GM18507 (cell line): ENCODE measurements at places on chromosomes 4 and X.

DNA sequence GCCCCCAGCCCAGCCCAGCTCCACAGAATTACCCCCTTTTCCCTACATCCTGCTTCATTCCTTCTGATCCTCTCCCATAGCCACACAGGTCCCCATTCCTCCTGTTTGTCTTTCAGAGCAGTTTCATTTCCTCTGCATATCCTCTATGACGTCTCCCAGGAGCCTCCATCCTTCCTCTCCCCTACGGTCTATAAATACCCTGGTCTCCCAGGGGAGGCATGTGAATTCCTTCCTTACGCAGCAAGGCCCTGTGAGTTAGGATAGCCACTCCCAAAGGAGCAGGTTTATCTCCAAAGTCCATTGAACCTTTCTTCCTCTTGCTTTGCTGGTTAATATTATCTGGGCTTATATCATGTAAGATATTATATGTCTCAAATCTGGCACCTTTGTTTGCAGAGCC is 8.4 kb upstream of the APLN start:
- no peak for DNase-seq

GRCh38 chr4:109764789-109765402 is 35.0 kb upstream of the PLA2G12A start:
- no peak for DNase-seq

GRCh38 chr4:12658146-12658545 is 826.0 kb downstream of the RAB28 start:
- no peak for DNase-seq

GRCh38 chr4:92651536-92651935 is 347.8 kb downstream of the GRID2 start:
- no peak for DNase-seq

- DNase-seq: no peak
These were observed 30.2 kb downstream of the RBBP7 start for GRCh38 chrX:16839852-16840460.

GRCh38 chr4:48974979-48975640 is 11.0 kb upstream of the CWH43 start:
- DNase-seq: no peak

- no peak for DNase-seq
These were observed 92.2 kb downstream of the MID1IP1 start for GRCh38 chrX:38893441-38893840.

DNA sequence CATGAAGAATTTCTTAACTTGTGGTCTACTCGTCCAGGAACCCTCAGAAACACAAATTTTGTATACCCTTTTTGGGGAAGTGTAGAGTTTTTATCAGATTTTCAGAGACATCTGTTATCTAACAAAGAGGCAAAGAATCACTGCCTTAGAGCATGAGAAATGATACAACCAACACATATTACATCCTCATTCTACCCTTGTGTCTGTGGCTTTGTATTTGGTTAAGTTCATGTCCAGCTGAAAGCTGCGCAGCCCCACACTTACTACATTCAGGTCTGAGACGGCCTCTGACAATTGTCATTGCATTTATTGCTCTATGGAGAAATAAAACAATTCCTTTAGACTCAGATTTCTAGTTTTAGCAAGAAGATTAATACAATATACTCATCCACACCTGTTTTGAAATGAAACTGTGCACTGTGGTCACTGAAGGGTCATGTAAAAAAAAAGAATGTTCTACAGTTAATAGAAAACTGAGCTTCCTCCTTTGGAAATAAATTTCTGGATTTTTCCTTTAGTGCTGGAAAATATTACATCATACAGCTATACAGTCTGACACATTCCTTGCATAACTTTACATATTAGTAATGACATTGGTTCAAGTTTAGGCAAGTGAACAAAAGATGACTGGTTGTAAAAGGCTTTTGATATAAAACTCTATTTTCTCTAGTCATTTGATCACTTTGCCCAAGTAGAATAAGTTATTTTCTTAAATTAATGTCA is 39.8 kb downstream of the GLRB start:
- DNase-seq: no peak

- peak; percentile 33 for DNase-seq
These were observed 734 bp upstream of the GALNT7 start for GRCh38 chr4:173167758-173168395.

- DNase-seq: no peak
These were observed 263.3 kb upstream of the CLNK start for GRCh38 chr4:10947898-10948297.

GRCh38 chr4:80201252-80202151 is 4.2 kb downstream of the PRDM8 start:
- DNase-seq: no peak

DNA sequence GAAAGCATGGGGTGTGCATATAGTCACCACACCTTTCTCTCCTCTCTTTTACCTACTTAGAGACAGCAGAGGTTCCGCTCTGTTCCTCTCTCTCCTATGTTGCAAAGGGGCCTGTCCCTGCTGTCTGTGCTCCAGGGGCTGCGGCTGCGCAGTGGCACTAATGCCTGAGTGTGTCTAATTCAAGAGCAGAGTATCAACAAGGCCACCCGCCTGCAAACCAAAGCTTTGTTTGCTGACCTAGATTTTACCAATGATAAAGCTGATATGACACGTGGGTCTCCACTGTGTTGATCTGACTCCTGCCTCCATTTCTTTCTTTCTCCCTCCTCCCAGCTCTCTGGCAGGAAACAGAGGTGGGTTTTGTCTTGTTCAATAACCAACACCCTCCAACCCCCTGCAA is 74.9 kb downstream of the NSG1 start:
- no peak for DNase-seq

- no peak for DNase-seq
These were observed 42.4 kb upstream of the PABPC4L start for GRCh38 chr4:134243742-134244713.

DNA sequence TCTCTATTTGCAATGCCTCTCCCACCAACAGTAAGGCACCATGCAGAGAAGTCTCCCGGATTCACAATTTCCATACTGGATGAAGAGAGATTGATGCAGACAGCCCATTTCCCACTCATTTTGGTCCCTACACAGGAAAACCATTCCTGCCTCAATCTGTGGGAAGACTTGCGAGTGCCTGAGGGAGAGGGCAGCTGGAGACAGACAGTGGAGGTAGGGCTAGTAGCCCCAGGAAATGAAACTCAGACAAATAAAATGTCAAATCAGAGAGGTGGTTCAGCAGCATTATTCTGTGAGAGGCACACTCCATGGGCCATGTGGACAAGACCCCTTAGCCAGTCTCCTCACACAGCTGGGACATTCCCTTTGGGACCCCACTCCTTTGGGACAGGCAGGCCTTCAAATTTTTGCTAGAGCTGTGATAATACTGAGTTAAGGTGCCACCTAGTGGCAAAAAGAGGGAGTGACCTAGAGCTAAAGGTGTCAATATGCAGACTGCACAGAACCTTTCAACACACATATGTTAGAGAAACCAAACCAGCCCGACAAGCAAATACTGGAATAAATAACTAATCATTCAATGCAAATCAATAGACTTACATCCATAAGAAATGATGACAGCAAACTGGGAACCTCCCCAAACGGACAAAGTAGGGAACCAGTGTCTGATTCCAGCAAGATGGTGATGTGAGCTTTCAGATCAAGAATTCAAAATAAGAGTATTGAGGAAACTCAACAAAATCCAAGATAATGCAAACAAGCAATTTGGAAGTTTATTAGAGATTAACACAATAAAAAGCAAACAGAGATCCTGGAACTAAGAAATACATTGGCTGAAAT is 1865.3 kb upstream of the AGA start:
- DNase-seq: no peak

GRCh38 chr4:77734928-77735327 is 84.2 kb downstream of the CNOT6L start:
- DNase-seq: peak; percentile 23

- DNase-seq: no peak
These were observed 664 bp downstream of the PRSS12 start for GRCh38 chr4:118351851-118352827.

- DNase-seq: no peak
These were observed 36.6 kb downstream of the DIPK2B start for GRCh38 chrX:45164021-45164621.

- no peak for DNase-seq
These were observed 14.3 kb downstream of the FAM9C start for GRCh38 chrX:13029887-13030771.

DNA sequence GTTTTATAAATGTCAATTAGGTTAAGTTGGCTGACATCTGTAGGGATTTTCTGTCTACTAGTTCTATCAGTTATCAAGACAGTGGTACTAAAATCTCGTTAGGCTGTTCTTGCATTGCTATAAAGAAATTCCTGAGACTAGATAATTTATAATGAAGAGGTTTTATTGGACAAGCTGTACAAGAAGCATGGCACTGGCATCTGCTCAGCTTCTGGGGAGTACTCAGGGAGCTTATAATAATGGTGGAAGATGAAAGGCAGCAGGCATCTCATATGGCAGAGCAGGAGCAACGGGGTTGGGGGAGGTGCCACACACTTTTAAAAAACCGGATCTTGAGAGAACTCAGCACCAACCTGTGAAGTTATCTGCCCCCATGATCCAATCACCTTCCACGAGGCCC is 28.2 kb downstream of the CHIC2 start:
- DNase-seq: no peak

DNA sequence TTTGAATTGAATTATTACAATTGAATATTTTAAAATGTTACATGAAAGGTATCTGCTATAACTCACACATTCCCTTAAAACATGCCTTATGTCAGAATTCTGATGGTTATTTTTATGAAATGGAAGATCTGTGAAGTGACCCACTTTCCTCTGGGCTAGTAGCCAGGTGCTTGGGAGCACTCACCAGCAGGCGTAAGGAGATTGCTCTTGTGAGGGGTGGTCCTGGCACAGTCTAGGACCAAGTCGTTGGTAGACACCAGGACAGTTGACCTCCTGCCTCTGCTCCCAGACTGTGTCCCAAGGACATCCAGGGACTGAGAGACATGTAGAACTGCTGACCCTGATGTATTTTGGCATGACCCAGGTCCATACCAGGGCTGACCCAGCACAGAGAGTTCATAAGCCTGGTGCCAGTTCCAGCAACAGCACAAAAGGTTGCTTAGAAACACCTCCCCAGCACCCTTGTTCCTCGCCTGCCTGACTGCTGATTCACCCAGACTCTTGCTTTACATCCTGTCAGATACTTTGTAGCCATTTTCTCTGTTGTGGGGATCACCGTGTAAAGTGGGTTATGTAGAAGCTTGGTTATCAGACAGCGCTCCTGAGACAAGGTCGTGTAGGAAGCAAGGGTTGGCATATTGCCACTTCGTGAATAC is 48.5 kb downstream of the NELFA start:
- no peak for DNase-seq

DNA sequence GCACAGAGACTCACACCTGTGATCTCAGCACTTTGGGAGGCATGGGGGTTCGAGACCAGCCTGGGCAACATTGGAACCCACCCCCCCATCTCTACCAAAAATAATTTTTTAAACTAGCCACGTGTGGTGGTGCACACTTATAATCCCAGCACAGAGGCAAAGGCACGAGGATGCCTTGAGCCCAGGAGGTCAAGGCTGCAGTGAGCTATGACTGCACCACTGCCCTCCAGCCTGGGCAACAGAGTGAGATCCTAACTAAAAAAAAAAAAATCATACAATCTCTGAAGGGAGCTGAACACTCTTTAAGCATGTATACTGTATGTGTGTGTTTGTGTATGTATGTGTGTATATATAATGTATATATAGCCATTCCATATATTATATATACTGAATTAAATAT is 2.5 kb upstream of the PRKX start:
- no peak for DNase-seq

DNA sequence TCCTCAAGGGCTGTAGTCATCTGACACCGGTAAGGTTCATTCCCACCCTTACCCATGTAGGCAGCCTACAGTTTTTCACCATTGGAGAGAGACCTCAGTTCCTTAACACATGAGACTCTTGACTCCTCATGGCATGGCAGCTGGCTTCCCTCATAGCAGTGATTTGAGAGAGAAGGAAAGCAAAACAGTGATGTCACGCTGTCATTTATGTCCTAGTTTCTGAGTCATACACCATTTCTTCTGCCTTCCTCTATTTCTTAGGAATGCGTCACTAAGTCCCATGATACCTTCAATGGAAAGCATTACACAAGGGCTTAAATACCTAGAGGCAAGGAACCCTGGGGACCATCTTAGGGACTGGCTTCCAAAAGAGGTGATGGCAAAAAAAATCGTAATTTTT is 226.1 kb downstream of the SPCS3 start:
- DNase-seq: no peak

DNA sequence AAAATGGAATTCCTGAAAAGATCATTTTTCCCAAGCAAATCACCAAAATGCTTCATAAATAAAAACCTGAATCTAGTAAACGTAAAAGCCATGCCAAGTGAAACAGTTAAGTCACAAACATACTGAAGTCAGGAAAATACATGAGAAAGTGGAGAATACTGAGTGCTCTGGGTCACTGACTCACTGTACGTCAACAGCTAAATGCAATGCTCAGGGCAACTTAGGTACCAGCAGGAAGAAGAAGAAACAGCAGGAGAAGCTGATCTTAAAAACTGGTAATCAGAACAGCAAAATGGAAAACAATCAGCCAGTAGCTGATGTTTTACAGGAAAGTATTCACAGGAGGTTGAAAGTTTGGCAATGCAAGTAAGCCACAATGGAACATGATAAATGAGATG is 252.6 kb upstream of the ETNPPL start:
- DNase-seq: no peak

DNA sequence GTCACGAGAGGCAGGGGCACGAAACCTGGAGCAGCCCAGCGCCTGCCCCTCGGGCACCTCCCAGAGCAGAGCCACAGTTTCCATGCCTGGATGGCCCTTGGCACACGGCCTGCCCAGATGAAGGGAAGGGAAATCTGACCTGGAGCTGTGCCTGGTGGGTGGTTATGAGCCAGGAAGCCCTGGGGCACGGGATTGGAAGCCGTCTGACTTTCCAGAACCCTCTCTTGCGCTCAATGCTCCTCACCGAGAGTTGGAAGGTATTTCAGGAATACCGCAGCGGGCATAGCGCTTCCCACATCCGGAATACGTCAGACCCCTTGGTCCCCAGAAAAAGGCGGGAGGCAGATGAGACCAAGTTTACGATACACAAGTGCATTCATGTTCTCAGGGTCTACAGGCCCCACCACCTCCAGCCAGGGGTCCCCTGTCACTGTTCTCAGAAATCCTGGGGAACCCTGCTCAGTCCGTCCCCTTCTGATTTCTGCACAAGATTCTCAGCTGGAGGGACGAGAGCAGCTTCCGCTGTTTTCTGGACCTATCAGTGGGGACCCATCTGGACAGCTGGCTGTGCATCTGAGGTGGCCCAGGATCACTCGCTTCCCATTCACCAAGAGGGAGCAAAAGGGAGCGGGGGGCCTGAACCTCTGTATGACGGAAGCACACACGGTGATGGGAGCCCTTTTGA is 172.9 kb downstream of the AFAP1 start:
- DNase-seq: no peak

DNA sequence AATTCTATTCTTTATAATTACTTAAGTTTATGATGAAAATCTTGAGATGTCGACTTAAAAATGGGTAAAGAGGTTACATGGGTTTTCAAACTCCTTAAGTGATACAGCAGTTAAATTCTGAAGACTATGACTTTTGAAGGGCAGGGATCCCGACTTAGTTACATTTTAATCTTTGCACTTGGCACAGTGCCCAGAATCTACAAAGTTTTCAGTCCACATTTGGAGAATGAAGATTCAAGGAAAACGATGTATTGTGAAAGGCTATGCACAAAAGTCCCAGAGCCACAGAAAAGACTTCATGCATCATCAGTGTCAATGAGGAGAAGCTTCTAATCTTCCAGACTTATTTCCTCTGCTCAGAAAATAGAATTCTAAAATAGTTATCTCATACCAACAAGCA is 36.3 kb upstream of the GRPR start:
- no peak for DNase-seq
